Tongue (tissue), 3 donors: ENCODE measurements at places on chromosomes 6 and 20. TPM values are rescaled to one million over a fixed set of nuclear protein-coding genes. Genes with fewer than 3 reads are reported as not detected.

EXOC2 gene
- total RNA-seq, result 39.6 TPM

DNA sequence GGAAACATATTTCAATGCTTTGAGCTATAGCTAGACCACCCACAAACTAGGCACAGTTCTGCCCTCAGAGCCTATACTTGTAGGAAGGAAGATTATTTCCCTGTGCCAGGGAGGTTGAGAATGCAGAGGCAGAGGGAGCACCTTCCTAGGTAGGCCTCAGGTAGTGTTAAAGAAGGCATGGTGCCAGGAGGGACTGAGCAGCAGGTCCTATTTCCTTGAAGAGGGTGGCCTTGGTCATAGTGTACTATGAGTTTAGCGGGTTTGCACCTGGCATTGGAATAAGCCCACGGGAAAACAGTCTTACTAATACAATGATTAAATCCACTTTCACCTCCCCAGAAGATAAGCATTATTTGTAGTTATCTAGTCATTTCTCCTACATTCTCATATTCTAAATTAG is 375.4 kb downstream of the CDKAL1 start:
- no peak for DNase-seq

DNA sequence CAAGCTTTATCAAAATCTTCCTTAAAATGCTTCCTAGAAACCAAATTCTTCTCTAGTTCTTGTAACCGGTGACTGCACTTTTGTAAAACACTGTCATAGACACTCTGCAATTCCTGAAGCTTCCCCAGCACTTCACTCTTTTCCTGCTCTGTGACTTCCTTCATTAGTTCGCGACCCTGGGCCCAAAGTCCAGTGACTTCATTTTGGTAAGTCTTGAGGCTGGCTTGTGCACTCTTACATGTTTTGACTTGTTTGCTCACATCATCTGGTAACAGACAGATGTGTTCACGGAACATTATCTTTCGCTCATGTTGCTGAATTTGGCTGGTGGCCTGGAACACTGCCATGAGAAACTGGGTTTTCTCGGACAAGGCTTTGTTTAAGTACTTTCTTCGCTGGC is 306.2 kb downstream of the SYNE1 start:
- peak; percentile 35 for DNase-seq

DNA sequence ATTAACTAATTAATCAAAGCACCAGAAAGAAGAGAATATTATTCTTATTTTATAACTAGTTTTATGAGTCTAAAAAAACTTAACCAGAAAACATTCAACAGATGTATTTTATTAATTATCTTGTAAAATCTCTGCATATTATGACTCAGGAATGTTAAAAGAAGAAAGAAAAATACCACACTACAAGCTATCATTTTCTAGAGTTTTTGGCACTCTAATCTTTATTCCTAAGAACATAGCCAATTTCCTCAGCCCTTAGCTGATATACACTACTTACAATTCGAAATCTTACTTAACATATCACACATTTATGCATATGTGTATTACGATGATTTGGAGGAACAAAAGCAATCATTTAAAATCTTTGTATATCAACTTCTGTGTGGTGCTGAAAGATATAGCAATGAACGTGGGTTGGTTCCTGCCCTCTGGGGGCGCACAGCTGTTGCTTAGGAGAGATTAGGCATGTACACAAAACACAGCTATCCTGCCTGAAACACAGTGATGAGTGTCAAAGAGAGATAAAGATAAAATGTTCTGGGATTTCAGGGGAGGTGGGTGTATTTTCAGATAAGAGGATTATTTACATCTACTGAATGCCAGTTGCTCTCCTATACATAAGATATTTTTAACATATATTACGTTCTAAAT is 404.5 kb downstream of the SYNE1 start:
- no peak for DNase-seq

RNF144B gene
- 41.2 TPM for total RNA-seq

HDGFL1 gene
- total RNA-seq, result not detected

- DNase-seq, result no peak
Observed at GRCh38 chr6:118940770-118941169, 5.8 kb upstream of the MCM9 start.

BMP2 gene
- total RNA-seq, result 11.8 TPM

ADGRF4 gene
- 2.6 TPM for total RNA-seq

DNA sequence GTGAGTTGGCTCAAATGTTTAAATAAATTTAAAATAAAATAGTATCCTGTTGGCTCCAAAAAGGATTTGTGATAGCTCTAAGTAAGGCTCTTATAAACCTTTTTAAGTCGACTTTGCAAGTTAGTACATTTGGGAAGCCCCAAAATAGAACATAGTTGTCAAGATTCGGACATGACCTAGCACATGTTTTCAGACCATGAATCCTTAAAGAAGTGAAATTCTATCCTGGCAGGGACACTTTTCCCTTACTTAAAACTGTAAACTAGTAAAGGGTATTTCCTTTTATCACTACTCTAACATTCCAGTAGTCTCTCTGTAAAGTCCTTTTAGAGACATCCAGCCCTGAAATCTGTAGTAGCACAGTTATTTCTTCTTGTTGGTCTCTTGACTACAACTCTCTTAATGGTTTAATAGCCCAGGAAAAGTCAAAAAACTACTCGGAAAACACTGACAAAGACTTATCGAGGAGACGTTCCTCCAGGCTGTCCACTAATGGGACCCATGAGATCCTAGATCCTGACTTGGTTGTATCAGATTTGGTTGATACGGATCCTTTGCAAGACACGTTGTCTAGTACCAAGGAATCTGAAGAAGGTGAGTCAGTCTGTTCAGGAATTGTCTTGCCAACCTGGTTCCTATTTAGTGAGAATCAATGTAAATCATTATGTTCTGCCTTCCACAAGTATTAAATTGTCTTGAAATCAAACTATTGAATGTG is 83.6 kb downstream of the SCAND1 start:
- DNase-seq, result no peak

DNA sequence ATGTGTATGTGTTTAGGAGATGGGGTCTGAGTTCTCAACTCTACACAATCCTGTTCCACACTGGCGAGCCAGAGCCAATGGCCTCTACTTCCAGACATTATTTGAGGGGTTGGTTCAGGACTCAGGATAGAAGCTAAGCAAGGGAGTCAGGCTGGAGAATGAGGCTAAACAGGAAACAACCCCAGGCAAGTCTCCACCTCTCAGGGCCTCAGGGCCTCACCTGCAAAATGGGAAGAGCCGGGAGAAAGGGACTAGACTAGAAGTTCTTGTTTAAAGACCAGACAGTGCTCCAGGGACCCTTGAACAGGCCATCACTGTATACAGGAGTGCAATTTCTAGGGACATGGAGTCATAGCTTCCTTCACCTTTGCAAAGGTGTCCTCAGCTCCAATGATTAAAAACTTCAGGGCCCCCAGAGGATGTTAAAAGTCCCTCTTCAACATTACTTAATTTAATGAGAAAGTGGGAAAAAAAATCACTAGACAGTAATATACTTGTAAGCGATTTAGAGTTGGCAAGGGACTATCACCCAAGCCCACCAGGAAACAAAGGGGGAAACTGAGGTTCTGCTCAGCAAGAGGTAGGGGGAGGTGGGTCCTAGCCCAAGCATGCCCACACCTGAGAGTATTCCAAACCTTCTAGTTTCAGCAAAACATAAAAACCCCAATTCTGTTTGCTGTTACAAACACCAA is 41.7 kb downstream of the ZMYND8 start:
- no peak for DNase-seq

DNA sequence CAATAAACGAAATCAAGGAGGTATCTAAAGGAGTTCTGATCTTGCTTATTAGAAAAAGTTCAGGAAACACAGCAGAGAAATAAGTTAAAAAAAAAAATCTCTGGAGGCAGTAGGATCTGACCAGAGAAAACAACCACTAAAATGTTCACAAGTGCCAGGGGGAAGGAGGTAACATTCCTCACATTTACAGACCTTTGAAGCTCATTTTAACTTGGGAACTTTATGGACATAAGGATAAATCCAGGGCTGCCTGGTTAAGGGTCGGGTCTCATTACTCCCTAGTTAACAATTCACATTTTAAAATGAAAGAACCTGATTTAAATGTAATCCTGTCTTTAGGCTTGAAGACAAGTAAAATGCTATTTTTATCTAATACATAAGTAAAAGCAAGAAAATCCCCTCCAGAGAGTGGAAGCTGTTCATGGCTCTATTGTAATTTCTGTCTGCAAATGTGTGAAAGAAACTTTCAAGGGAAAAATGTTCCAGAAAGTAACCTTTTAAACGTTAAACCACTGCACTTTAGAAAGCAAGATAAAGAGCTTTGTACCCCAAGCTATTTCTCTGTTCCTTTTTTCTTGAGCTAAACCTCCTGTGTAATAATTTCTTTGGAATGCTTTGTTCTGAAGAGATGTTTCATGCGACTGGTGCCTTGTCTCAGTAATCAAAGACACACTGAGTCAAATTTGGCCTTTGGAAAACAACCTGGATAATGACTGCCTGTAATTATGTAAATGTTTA is 38.2 kb downstream of the MYLIP start:
- no peak for DNase-seq

DNA sequence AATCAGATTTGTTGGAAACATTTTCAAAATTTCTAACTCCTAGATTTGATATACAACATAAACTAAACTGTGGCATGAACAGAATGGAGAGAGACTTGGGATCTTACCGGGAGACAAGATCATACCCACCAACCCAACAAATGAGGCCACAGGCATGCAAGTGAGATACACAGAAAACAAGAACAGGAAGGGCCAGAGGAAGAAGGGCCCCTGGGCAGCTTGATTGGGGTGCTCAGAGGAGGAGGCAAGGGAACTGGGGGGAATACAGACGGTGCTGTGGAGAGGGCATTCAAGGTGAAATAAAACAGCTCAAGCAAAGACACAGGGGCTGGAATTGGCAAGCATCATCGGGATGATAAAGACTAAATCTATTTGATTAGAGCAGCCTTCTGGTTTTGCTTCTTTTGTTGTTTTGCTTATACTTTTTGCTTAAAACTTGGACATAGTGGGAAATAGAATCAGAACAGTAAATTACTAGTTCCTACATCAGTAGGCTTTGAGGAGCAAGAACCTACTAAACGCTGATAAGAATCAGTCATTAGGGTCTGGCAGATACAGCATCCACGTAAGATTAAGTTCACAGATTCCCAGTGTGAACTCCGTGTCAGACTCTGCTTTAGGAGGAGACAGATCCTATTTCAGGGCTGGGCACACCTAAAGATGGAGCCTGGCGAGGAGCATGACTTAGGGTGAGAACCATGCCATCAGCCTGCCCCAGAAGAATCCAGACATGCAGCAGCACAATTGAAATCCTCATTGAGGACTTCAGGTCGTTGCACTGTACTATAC is 3.5 kb upstream of the RAMACL start:
- DNase-seq, result no peak

TLDC2 gene
- 0.21 TPM for total RNA-seq

DNA sequence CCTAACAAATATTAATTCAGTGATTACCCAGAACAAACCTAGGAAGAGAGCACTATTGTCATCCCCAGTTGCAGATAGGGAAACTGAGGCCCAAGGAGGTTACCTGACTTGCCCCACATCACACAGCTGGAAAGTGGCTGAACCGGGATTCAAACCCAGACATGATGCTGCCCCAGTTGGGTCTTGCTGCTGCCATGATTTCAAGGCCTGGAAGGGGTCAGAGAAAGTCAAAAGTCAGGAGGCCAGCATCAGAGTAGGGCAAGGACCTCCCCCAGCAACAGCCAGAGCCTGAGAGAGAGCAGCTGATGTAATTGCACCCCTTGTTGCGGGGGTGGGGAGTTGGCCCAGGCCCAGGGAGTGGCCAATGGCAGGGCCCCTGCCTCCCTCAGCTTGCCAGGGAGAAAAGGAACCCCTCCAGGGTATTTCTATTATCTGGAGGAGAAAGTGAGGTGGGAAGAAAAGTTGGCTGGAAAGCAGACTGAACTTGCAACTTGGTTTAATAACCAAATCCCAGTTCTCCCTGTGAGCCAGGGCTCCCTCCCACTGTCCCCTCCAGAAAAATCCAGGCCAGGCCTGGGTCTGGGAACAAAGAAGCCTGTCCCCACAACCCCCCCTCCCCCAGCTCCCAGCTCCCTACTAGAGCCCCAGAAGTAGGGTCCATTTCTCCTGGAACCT is 83.6 kb downstream of the MRPL14 start:
- peak; percentile 80 for DNase-seq
